AG08396 (cell line): ENCODE measurements at places on chromosomes 3 and 15.

DNA sequence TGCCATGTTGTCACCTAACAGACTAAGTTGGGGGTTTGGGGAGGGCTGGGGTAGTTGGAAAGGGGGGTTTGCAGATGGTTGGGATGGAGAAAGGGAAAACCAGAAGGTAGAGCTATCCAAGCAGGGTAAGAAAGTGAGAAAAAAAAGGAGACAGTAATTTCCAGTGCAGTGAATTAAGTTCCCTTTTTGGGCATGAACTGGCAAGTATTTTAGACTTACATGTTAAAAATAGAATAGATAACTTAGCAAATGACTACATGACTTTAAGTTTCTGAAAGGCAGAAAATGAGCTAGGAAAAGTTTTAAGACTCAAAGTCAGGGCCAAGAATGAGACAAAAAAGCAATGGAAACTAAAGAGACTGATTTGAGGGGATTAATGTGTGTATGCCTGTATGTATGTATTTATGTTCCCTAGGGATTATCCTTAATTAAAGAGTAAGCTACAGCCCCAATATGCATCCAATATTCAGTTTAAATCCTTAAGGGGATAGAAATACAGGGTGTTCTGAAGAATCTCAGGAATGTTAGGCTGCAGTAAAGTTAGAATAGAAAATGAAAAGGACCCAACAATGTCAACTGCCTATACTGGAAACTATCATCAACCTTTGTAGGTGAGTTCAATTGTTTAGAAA lies 285.2 kb upstream of the MME start:
- no peak for DNase-seq

- DNase-seq: no peak
Measured at GRCh38 chr3:24111711-24112110, 166.6 kb downstream of the NR1D2 start.

DNA sequence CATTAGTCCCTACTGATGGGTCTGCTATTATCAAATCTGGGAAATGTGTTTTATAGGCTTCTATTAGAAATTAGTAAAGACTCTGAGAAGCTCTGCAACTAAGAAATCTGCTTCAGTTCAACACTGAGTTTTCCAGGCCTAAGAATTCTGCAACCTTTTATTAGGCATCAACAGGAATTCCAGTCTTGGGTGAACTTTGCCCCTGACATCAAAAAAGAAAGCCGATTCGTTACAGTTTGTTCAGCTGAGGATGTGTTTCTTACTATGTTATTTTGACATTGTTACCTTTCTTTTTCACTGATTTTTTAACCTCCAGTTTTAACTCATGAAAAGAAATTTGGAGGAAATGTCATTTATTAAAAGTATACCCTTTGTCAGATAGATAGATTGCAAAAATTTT lies 131.5 kb upstream of the KCNH8 start:
- no peak for DNase-seq

DNA sequence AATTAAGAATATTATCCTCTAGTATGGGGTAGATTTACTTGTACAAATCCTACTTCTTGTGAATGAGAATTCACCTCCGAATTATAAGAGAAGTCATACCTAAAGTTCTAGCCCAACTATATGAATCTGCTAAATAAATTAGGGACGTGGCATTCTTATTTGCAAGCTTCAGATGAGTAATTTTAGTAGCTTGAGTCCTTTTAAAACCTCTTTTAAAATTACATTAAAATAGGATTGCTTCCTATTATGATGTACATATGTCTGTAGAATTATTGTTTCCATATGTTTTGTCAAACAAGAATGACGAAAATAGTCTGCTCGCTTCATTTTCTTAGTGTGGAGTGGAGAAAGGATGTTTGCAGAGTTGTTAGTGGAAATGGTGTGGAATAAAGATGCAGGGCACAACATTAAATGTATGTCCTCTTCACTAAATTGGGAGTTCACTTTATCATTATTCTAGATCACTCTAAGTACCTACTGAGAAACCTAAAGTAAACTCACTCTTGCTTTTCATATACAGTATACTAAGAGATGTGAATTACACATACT lies 59.4 kb downstream of the CMSS1 start:
- DNase-seq: no peak

DNA sequence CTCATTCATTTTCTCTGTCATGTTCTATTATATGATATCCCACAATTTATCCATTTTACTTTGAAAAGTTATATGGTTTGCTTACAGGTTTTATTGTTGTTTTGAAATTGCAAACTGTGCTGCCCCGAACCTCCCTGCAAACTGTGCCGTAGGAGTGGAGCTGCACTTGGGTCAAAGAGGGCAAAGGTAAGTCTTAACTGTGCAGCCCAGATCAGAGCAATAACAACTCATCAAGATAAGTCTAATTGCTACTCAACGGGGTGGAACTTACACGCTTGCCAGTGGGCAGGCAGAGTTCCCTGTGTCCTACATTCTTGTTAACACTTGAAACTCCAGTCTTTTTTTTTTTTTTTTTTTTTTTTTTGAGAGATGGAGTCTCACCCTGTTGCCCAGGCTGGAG lies 33.2 kb downstream of the ZDHHC19 start:
- no peak for DNase-seq

GRCh38 chr15:37253877-37254276 lies 153.5 kb upstream of the MEIS2 start:
- no peak for DNase-seq

- DNase-seq: no peak
Measured at GRCh38 chr3:39165518-39165917, 12.1 kb upstream of the CSRNP1 start.

DNA sequence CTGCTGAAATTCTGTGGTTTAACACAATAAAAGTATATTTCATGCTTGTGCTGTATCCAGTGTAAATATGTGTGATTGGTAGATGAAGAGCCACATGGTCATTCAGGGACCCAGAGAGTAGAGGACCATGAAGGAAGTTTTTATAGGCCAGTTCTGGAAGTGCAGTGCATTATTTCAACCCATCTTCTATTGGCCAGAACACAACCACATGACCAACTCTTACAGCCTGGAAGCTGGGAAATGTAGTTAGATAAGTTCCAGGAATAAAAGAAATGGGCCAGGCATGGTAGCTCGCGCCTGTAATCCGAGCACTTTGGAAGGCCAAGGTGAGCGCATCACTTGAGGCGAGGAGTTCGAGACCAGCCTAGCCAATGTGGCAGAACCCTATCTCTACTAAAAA lies 21.4 kb upstream of the PRTG start:
- no peak for DNase-seq

GRCh38 chr3:28553175-28553574 lies 204.6 kb upstream of the AZI2 start:
- DNase-seq: no peak

DNA sequence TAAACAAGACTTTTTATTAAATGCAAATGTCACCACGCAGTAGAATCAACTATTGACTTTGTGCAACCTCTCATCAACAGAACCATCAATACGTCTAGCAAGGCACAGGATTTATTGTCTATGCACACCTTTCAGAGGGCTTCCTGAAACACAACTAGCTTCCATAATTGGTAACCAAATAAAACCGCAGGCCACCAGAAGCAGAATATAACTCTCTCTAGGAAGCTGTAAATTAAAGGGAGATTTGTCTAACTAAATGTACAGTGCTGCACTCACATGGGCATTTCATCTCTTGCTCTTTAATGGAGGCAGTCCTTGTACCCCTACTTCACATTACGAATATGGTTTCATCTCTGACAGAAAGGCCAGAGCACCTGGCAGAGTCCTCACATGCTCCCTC lies 93.0 kb downstream of the FHIT start:
- no peak for DNase-seq
